ENCODE measurements at places on chromosomes 3 and 15.

- no peak for DNase-seq
Measured at GRCh38 chr15:50051811-50052419, 67.1 kb downstream of the ATP8B4 start.

- DNase-seq, result no peak
Measured at GRCh38 chr3:103711670-103712069, 1276.9 kb downstream of the ZPLD1 start.

GRCh38 chr3:158748237-158748828 is 16.1 kb upstream of the RARRES1 start:
- DNase-seq, result no peak

DNA sequence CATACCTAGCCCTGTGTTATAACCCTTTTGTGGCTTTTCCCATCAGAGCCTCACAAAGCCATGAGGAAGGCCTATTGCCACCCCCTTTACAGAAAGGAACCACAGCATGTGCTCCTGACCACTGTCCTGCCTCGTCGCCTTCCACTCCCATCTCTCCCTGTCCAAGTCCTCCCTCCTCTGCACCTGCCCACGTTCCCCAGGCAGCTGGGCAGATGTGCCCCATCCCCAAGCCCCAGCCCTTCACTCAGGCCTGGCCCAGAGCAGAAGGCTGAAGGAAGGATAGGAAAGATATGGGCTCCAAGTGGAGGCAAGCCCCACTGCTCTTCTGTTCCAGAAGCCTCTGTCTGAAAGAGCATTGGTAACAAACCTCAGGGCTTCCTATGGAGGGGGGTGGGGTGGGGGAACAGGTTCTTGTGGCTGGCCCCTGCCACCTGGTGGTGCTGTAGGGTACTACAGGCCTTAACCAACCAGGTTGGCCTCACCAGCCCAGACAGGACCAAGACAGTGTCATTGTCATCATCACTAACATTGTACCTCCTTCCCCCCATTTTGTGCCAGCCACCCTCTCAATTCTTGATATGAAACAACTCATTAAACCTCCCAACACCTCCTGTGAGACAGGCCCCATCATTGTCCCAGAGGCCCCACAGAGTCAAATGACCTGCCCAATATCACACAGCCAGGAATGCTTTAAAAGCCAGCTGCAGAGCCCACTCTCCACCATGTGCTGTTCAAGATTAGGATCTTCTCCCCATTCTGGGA is 10.0 kb downstream of the POC1A start:
- DNase-seq, result peak; percentile 93

DNA sequence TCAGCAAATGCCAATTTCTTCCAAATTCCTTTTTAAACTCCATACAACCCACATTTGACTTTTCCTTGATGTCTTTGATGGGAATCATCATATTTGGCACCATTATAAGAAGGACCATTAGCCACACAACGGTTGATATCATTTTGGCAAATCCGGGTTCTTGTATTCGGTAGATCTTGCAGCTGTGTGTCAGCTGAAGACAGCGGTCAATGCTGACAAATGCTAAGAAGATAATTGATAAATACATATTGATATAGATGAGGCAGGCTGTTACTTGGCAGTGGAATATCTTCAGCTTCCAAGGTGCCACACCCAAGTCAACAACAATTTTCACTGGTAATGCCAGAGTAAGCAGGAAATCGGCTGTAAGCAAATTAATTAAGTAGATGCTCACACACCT is 4.2 kb downstream of the GPR171 start:
- DNase-seq, result no peak

GRCh38 chr3:45225465-45226205 is 452 bp downstream of the TMEM158 start:
- no peak for DNase-seq

- DNase-seq, result no peak
Measured at GRCh38 chr3:141346839-141347238, 21.5 kb upstream of the ZBTB38 start.

GRCh38 chr3:164832216-164832615 is 246.1 kb downstream of the SI start:
- DNase-seq, result no peak

- no peak for DNase-seq
Measured at GRCh38 chr3:134307425-134307824, 56.8 kb upstream of the RYK start.

GRCh38 chr3:52174896-52175295 is 20.7 kb upstream of the POC1A start:
- no peak for DNase-seq

- DNase-seq, result no peak
Measured at GRCh38 chr3:159174715-159175692, 373.1 kb downstream of the MFSD1 start.

DNA sequence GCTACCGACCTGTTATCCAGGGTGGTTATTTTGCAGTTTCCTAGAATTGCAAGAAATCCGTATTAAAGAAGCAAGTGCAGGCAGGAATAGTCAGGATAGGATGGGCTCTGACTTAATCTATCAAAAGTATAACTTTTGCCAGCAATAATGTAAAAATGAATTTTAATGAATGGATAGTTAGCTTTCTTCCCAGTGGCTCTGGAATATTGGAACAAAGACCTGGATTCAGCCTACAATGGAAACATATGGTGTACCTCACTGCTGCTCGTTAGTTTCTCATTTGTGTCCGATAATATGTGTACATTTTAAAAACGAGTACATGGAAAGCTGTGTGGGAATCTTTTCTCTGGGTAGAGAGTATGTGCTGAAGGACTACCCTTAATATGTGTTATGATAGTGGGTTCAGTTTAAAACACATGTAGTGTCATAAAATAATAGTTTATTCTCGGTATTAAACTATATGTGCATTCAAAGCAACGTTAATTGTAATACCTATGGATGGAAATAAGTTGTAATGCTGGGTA is 805 bp downstream of the SERPINI1 start:
- DNase-seq, result no peak

DNA sequence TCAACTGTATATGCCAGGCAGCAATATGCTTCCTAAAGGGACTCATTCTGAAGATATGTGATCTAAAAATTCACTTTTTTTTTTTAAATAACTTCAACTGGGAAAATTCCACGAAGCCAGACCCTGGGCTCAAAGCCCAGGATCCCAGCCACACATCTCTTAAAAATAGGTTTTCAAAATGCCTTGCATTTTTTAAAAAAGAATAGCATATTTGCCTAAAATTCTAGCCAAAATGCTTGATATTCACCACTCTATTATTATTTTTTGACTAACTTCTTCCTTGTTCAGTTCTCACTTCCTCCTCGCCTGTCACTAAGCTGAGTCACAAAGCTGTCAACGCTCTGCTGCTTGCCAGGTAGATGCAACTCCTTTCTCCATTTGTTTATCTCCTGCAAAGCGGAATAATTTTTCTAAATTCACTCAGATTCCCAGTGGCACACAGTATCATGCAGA is 28.0 kb upstream of the VGLL4 start:
- DNase-seq, result no peak

GRCh38 chr15:28100516-28101195 is 1.5 kb upstream of the OCA2 start:
- DNase-seq, result no peak

- no peak for DNase-seq
Measured at GRCh38 chr3:126617571-126617970, 37.4 kb downstream of the TXNRD3 start.

- no peak for DNase-seq
Measured at GRCh38 chr15:73897441-73898261, 24.3 kb downstream of the TBC1D21 start.

DNA sequence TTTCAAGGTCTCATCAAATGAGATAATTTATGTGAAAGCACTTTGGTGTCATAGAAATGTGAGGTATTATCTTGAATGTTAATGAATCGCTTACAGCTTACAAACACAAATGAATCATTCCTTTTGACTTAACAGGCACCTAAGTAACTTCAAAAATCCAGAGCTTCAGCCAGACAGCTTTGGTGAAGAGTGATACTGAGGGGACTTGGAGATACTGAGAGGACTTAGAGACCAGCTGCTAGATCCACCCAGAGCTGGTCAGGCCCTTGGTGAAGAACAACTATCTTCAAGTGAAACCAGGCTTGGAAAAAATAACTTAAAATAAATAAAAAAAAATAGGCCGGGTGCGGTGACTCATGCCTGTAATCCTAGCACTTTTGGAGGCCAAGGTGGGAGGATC is 16.2 kb upstream of the ZFYVE19 start:
- no peak for DNase-seq

DNA sequence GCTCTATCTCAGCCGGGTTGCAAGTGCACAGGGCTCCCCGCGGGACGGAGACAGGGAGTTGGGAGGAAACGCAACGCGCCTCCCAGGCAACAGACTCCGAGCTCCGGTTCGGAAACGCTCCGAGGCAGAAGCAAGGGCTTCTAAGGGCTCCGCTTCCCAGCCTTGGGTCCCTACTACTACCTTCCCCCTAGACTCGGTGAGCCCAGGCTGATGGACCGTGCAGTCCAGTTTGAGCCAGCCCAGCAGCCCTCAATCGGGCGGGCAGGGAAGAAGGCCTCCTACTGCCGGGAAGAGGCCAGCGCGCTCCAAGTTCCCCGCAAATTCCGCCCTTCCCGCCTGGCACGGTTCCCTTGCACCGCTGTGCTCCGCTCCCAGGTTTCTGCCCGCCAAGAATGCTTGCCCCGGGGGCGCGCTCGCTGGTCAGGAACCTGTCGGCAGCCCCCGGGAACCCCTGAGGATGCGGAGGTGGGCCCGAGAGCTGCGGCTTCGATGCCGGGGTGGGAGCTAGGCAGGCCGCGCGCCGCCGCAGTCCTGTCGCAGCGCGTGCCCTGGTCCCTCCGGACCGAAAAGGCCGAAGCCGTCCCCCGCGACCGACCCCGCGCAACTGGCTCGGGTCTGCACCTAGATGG is 728 bp downstream of the TRANK1 start:
- DNase-seq, result peak; percentile 42

DNA sequence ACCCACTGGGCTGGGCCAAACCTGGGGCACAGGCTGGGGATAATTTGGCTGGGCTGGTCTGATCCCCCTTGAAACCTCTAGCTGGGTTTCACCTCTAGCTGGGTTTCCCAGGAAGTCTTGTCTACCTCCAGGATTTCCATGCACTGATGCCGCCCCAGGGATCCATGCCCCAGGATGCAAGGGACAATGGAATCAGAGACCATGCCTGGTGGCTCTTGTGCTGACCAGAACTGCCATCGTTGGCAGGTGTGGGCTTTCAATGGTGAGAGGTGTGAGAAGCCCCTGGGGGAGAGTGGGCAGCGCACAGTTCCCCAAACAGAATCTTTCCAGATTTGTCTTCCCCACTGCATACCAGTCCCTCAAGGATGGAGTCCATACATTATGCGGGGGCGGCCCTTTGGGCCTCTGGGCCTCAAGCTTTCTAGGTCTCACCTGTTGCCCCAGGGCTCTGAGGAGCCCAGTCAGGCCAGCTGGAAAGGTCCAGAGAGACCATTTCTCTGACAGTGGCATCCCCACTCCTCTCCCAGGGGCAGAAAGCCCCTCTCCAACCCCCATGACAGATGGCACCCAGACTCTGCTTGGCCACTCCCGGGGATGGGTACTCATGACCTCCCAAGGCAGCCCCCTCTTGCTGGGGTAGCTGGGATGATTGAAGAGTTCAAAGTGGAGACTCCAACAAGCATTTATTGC is 35.4 kb downstream of the EPHB3 start:
- DNase-seq, result no peak

DNA sequence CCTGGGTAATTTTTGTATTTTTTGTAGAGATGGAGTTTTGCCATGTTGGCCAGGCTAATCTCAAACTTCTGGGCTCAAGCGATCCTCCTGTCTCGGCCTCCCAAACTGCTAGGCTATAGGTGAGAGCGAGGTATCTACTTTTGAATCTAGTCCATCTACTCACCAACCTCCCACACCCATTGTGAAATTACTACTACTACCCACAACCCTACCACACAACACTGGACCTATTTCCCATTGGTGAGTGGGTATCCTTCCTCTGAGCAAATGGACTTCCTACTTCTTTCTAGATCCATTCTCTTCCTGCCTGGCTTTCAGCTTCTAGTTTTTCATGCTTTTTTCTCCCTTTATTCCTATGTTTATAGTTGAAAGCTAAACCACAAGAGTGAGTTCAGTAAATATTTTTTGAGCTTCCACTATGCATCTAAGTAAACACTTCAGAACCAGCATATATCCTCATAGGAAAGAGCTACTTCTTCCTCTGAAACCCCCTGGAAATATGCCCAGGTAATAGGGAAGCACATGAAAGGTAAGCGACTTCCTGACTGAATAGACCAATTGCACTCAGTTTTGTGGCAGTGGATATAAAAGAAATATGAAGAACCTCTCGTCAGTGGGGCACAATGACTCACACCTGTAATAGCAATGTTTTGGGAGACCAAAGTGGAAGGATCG is 39.1 kb downstream of the MYO1E start:
- DNase-seq, result no peak

DNA sequence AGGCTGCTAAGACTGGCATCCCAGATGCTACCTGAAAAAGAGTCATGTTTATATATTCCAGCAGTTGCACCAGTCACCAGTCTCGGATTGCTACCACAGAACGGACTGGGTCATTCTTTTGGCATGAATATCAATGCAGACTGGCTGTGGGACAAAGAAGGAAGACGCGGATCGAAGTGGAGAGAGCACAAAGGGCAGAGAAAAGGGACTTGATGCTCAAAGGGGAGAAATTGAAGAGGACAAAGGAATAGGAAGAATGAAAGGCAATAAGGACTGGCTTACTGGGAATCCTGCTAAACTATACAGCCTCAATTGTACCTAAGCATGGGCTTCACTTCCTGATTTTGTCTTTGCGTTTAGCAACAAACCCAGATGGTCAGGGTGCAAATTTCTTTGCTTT is 15.3 kb upstream of the DIS3L start:
- no peak for DNase-seq

DNA sequence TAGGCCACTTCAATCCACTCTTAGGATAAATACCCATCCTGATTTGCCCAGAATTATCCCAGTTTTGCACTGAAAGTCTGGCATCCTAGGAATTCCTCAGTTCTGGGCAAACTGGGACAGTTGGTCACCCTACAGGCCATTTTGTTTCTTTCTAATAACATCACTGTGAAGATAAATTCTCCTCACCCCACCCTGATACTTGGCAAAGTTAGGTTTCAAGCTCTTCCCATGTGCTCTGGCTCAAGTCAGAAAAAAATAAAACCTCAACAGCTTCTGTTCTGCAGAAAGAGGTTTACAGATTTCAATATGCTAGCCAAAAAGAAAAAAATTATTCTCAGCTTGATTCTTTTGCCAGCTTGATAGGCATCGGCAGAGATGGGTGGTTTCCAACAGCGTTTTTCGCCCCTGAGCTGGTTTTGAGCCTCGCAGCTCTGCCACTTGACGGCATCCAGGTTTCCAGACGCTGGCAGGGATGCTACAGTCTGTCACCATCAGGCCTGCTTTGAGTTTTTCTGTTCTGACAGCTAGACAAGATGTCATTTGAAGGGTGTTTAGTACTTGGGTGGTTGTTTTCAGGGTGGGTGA is 171.4 kb downstream of the SSR3 start:
- no peak for DNase-seq

- DNase-seq, result no peak
Measured at GRCh38 chr15:83435782-83436181, 11.4 kb upstream of the SH3GL3 start.

DNA sequence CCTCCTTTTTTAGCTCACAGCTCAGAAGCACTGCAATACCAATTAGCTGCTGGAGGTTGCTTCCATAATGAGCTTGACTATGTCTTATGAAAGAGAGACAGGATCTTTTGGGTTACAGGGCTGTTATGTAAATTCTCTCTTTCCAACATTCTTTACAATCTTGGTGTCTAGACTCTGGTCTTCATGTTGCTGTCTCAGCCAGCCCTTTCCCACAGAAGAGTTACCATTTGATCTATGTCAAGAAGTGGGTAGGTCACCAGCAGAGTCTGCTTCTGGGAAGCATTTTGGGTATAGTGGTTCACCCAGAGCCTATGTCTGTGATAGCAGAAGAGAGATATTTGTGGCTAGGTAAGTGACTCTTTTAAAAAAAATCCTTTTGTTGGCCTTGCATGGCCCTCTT is 234.5 kb downstream of the SATB1 start:
- no peak for DNase-seq

GRCh38 chr15:54979964-54980363 is 216.8 kb downstream of the RSL24D1 start:
- no peak for DNase-seq

All from omental fat pad (tissue), 4 donors.